AG08395 (cell line): ENCODE measurements at places on chromosomes 16 and 17.

- no peak for DNase-seq
Observed at GRCh38 chr17:79631640-79632431, 21.0 kb upstream of the RBFOX3 start.

DNA sequence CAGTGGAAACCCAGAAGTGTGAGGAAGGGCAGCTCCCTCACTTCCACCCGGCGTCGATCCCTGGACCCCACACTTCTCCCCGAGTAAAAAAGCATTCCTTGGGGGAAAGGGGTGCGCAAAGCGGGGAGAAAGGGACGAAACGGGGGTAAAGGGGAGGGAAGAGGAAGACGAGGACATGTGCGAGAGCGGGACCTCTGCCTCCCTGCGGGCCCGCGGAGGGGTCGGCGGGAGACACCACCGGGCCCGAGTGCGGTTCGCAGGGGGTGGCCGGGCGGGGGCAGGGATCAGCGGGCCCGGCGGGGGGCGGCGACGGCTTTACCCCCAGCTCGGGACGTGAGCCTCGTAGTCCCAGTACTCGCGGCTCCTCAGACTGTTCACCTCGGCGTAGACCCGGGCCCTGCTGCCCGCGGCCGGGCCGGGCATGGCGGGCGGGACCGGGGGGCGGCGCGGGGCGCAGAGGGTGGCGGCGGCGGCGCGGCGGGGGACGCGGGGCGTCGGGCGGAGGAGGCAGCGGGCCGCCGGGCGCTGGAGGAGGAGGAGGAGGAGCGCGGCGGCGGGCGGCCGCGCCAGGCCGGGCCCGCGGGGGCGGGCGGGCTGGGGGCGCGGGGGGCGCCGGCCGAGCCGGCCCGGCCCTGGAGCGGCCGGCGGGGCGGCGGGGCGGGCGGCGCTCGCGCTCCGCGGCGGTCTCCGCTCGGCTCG, 443 bp downstream of the CSNK2A2 start:
- peak; percentile 4 for DNase-seq

DNA sequence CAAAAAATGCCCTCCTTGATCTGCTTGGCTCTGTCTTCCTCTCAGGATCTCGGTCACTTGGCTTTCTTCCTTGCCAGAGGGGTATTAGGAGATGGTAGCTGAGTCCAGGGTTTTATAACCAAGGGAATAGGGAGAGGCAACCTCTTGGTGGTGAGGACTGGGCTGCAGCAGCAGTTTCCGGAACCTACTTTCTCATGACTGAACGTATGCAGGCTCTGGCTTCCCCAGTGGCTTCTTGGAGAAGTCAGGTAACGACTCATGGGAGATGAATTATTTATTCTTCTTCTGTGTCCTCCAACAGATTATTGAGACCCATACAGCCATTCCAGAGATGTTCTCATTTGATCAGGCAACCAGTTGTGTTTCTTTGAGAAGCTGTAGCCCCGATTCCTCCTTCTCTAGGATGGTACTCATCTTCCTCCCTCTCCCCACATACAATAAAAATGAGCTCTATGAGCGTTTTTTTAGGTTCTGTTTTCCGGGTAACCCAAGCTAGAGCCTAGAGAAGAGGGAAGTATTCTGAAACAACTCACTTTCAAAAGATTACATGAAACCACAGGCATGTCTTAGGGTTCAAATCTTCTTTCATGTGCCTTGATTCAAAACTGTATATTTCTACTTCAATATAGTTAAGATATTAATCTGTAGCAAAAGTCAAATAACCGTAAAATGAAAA, 22.3 kb upstream of the DHX40 start:
- no peak for DNase-seq

DNA sequence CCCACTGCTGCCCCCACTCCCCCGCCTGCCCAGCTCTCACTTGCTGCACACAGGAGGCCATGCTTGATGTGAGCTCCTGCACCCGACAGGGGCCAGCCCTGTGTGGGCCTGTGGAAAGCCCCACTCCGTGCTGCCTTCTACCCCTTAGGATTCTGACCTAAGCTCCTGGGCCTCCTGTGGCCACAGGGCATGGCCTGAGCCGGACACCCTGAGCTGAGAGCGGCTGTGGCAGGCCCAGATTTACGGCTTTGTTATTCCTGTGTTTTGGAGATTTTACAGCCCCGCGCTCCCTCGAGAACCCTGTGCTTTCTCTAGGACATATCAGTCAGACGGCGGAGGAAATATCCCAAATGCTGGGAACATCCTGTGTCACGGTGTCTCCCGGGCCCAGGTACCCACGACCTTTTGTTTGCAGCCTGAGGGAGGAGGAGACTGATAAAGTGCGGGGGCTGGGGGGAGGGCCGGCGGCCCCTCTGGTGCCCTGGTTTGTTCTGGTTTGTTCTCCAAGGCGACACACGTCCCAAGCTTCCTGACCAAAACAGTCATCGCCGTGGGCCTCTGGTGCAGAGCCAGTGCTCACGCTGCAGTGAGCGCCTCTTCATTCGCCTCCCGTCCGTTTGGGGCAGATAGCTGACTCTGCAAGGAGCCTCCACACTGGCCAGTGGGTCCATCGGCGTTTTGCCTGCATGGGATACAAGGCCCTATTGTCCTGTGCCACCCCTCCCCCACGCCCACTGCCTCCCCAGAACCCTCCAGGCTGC, 363.4 kb downstream of the C16orf95 start:
- DNase-seq, result no peak

GRCh38 chr17:42819939-42820535, 4.0 kb downstream of the BECN1 start:
- peak; percentile 48 for DNase-seq

- no peak for DNase-seq
Observed at GRCh38 chr16:54216268-54216667, 70.3 kb downstream of the IRX3 start.

DNA sequence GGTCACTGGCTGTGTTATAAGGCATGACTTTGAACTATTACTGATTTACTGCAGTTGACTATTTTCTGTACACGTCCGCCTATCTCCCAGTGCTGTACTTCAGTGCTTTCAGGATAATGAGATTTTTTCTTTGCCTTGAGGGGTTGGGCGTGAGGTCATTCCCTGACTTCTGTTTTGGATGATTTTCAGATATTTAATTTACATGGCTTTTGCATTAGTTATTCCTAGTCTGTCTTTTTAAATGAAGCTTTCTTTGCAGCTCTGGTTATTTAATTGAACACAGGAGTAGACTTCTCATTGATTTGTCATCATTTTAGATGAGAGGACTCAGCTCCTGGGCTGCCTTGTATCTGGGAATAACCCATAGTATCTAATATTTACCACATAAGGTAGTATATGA, 23.7 kb downstream of the WIPF2 start:
- peak; percentile 21 for DNase-seq

DNA sequence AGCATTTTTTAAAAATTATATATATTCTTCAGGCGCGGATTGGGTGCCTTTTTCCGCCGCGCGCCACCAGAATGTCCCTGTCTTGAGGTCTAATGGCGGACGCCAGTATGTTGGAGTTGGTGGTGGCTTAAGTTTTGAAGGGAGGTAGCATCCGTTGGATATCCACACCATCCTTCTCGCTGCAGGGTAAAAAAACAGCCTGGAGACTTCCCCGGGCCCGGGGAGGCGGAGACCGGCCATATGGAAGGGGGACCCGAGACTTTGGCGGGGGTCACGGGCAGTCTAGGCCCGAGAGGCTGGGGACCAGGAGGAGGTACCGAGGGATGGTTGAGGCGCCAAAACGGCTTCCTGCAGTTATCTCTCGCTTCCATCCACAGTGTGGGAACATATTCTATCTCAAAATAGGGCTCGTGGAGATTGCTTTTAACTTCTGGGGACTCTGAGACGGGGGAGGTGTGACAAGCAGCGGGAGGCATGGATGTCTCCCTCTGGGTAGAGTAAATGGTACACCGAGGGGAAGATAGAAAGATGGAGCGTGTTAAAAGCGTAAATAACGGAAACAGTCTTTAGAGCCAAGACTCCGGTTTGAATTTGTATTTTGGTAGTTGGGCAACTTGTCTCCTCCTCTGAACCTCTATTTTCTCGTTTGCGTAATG, at the start of gene SF3B3:
SF3B3 (plus strand) TSS at position 74 of the 656 bp plus-strand sequence. CDS start 2,841 bp downstream, outside the sequence.
- DNase-seq, result peak; percentile 53

- DNase-seq, result peak; percentile 19
Observed at GRCh38 chr17:74354123-74354522, 7.5 kb downstream of the BTBD17 start.

DNA sequence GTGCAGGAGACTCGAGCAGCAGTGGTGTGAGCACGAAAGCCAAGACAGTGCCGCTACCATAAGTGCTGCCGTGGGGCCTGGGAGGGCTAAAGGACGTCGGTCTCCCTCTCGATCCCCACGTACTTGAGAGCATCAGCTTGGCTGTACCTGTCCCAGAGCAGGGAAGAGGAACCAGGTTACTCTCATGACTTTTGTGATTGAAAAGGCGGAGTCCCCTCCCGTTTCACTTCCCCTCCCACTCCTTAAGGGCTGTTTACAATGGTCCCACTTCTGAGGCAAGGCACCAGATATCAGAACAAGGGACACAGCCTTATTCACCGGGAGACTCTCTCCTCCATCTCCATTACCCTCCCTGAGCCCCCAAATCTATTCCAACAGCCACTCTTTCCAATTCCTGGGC, 20.1 kb downstream of the CNTNAP1 start:
- no peak for DNase-seq

- peak; percentile 97 for DNase-seq
Observed at GRCh38 chr17:43024407-43025289, at the start of gene RND2. Gene RND2 (plus strand): TSS chr17:43025231. CDS start chr17:43025348, 117 bp downstream.

DNA sequence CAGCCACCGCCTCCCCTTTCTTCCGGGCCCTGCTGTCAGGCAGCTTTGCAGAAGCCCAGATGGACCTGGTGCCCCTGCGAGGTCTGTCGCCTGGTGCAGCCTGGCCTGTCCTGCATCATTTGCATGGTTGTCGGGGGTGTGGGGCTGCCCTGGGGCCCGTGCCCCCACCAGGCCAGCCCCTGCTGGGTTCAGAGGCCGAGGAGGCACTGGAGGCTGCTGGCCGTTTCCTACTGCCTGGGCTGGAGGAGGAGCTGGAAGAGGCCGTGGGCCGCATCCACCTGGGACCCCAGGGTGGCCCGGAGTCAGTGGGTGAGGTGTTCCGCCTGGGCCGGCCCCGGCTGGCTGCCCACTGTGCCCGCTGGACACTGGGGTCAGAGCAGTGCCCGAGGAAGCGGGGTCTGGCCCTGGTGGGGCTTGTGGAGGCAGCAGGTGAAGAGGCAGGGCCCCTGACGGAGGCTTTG, 5.5 kb upstream of the TGFB1I1 start:
- no peak for DNase-seq

DNA sequence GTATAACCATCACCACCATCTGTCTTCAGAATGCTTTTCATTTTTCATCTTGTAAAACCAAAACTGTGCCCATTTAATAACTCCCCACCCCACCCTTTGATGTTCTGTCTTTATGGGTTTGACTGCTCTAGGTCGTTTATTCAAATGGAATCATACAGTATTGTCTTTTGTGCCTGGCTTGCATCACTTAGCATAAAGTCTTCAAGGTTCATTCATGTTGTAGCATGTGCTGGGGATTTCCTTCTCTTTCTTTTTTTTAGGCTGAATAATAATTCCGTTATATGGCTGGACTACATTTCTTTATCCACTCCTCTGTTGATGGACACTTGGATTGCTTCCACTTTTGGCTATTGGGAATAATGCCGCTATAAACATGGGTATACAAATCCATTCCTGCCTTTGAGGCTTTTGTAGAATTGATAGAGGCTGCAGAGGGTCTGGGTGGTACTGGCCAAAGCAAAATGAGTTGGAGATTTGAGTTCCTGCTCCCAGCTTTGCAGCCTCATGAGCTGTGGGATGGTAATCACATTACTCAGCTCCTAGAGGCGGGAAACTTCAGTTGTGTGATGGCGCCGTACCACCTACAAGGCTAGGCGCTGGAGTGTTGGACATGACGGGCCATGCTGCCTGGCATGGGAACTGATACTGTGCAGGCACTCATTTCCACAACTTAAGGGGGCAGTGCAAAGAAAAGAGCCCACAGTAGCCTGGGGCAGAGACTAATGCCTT, 64.8 kb downstream of the CLEC16A start:
- no peak for DNase-seq

DNA sequence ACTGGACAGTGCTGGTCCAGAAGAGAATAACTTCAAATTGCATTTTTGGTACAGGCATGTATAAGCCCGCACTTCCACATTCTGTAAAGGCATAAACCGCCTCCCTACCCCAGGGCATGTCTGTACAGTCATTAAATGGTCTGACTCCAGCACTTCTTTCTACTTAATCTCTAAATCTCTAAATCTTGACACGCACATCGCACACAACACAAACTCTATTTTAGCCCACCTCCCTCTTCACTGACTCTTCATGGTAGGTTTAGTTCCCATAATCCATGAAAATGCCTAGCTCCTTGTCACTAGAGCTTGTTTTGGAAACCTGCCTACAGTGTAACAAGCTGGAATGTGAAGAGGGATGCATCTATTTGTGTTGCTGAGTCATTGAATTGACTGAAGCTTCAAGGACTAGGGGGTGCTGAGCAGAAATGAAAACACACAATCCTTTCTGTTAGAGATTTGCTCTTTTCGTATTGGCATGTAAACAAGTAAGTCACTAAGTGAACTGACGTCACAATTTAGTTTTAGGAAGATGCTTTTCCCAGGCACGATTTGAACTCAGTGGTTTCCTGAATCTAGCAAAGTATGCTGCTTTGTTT, 1.6 kb upstream of the DUSP14 start:
- peak; percentile 87 for DNase-seq

DNA sequence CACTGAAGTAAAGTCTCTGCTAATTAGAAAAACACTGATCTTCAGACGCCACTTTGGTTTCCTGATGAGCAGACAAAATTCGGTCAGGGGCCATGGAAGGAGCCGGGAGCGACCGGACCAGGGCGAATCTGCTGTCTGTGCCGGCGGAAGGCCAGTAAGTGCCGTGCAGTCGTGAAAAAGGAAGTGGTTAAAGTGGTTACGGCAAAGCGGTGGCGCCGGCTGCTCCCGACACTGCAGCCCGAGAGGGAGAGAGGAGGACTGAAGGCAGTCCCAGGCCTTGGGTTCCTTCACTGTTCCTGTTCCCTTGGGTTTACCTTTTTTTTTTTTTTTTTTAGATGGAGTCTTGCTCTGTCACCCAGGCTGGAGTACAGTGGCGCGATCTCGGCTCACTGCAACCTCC, 17.3 kb upstream of the HEXD start:
- DNase-seq, result peak; percentile 72

GRCh38 chr17:3821101-3821500, 20.1 kb upstream of the ITGAE start:
- no peak for DNase-seq

GRCh38 chr16:84048871-84049270, 6.3 kb upstream of the SLC38A8 start:
- no peak for DNase-seq

- DNase-seq, result peak; percentile 48
Observed at GRCh38 chr16:68700120-68700519, 37.0 kb upstream of the CDH1 start.

GRCh38 chr17:76640550-76641380, 2.8 kb downstream of the ST6GALNAC1 start:
- no peak for DNase-seq
